Inflammatory macrophage treated with lipopolysaccharide for 4 hours (primary cell): ENCODE measurements at places on chromosomes 2 and 18.

DNA sequence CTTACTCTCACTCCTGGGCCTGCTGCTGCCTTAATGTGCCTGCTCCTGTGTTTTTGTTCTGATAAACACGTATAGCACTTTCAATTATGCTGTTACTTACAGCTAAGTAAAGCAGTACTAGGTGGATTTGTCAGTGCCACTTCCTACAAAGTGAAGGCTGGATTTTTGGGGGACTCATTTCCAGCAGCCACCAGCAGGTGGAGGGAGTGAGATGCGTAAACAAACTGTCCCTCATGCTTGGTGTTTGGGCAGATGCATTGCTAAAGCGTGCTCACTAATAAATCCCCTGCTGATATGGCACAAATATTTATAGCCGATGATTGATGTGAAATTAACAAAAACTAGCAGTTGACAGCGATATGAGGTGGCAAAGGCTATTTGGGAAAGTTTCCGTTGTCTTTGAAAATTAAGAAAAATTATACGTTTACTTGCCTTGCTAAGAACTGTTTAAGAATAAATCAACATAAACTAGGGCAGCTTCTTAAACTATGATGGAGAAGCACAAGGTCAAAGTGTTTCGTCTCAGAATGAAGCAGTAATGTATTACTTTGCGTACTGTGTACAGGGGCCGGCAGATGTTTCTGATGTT, 101.7 kb downstream of the AGAP1 start:
- peak; percentile 31 for DNase-seq

- no peak for DNase-seq
Observed at GRCh38 chr2:100060875-100061274, 81.5 kb downstream of the AFF3 start.

DNA sequence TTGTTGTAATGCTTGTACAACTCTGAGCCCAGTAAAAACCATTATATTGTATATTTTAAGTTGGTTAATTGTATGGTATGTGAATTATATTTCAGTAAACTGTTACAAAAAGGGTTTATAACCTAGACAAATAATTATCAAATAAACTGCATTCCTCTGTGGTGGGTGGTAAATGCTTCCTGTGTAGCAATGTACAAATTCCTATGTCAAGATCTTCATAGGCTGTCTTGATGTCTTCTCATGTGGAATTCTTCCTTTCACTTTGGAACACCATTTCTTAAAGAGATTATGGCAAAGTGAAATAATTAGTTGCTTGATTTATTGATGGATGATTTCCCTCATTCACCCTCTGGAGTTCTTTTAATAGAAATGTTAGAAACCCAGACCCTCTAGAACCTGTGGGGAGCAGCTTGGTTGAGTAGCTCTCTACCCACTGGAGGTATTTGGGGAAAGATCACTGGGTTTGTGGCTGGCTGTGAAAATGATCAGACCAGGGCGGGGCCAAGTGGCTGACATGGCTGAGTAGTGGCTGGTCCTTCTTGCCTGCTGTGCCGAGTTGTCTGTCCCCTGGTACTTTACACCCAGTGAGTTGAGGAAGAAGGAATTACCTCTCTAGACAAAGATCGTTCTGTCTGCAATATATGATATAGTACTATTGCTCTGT, 22.4 kb upstream of the MGAT5 start:
- DNase-seq: no peak

- peak; percentile 7 for DNase-seq
Observed at GRCh38 chr2:46913471-46914381, 1.9 kb downstream of the MCFD2 start.

DNA sequence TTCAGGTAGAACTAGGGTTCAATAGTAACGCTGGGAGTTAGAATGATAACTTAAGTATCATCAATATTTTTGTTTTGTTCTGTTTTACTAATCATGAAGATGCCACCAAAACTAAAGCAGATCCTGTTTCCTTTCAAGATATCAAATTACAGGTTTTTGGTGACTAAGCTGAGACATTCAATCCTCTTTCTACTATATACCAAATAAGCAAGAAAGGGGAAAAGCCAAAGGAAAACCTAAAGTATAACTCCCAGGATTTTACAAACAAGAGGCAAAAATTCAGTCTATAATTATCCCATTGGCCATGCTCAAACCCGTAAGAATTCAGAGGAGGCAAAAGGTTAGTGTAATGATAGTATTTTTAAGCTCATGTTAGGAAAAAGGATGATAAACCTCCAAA, 175.2 kb upstream of the CCDC150 start:
- no peak for DNase-seq
